NCI-H2227 treated with DMSO at 0.1 percent for 48 hours (cell line): ENCODE measurements at places on chromosomes 4 and X.

DNA sequence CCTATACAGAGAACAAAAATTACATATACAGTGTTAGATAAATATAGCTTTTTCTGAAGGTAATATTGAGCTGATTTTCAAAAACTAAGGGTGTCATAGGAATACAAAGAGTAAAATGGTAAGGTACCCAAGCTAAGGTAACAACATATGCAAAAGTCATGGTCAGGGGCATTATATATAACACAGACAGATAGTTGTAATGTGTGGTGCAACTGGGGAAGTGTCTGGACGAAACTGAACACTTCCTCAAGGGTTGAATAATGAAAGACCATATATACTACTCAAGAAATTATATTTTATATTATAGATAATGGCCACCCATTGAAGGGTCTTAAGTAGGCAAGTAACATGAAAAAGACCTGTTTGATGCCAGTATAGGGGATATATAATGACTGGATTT is 262.1 kb upstream of the CXXC4 start:
- no peak for DNase-seq

- DNase-seq: no peak
These were observed 47.9 kb upstream of the QRFPR start for GRCh38 chr4:121428721-121429120.

DNA sequence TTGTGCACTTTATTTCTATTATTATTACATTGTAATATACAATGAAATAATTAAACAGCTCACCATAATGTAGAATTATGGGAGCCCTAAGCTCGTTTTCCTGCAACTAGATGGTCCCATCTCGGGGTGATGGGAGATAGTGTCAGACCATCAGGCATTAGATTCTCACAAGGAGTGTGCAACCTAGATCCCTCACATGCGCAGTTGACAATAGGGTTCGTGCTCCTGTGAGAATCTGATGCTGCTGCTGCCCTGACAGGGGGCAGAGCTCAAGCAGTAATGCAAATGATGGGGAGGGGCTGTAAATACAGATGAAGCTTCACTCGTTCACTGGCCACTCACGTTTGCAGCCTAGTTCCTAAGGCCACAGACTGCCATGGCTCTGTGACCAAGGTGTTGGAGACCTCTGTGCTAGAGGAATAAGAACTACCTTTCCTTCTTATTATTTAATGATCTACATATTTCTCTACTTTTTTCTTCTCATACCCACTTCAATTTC is 492.9 kb upstream of the INTU start:
- no peak for DNase-seq

DNA sequence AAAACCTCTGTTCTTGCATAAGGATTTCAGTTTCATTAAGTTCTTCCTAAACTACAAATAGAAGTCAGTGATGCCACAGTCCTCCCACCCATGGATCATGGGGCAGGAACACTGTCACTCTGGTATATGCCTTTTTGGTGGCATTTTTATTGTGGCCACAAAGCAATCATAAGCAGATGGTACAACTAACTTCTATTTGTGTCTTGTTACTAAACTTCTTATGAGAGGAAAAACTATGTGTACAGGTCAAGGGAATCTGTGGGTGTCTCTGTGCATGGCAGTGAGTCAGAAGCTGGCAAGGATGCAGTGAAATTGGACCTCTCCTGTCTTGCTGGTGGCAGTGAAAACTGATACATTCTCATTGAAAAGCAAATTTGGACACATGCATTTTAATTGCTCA is 245.0 kb upstream of the GPC4 start:
- DNase-seq: no peak

DNA sequence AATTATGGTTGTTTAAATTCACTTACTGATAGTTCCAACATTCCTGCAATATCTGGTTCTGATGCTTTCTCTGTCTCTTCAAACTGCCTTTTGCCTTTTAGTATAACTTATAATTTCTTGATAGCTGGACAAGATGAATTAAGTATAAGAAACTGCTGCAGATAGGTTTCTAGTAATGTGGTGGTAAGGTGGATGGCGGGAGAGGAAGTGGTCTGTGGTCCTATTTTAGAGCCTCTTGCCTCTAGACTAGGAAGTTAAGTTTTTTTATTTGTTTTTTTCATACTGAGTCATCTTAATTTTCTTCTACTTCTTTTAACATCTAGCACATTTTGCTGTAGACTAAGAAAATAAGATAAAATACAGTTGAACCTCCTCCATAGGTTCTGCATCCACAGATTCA is 310.0 kb downstream of the SLITRK2 start:
- DNase-seq: no peak

GRCh38 chr4:70994387-70995099 is 1.1 kb downstream of the DCK start:
- no peak for DNase-seq

GRCh38 chr4:173924561-173924960 is 358.9 kb downstream of the FBXO8 start:
- DNase-seq: no peak

DNA sequence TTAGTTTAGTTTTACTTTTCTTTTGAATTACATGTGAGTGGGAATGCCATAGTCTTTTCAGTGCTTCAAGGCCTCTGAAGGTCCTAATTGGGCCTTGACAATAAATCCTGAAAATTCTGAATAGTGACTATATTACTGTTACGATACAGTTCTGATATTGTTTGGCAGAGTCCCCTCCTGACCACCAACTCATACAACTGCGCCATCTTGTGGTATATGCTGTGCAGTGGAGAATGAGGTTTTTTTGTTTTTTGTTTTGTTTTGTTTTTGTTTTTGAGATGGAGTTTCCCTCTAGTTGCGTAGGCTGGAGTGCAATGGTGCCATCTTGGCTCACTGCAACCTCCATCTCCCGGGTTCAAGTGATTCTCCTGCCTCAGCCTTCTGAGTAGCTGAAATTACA is 56.6 kb upstream of the CHRDL1 start:
- DNase-seq: peak; percentile 4

GRCh38 chr4:112748352-112748878 is 111.5 kb downstream of the LARP7 start:
- DNase-seq: no peak
